Type B pancreatic cell (in vitro differentiated cells): ENCODE measurements at places on chromosomes 16 and 17. TPM values are rescaled to one million over a fixed set of nuclear protein-coding genes. Genes with fewer than 3 reads are reported as not detected.
A peak's percentile ranks its signal among the peaks of the same experiment; 100 is the strongest.

GRCh38 chr17:14308636-14308964, 7.7 kb downstream of the HS3ST3B1 start:
- H3K27me3 ChIP-seq, result peaks cover 55% of the 10 kb centered on the region
- peaks cover 9% of the 10 kb centered on the region for H3K36me3 ChIP-seq
- no peak overlapping the region for H3K27ac ChIP-seq
- DNase-seq, result no peak

DNA sequence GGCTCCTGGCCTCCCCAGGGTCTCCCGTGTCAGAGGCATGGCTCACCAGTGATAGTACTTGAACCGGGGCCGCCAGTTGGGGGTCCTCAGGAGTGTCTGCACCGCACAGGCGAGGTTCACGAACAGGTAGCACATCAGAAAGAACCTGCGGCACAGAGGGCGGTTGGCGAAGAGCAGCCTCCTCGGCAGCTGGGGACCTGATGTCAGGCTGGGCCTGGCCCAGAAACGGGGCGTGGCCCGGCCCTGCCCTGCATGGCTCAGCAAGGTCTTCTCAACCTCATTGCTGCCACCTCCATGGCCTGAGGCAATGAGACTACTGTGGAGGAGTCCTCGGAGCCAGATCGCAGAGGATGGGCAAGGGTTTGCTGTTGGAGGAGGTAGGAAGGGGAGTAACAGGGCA, 4.1 kb upstream of the LCAT start:
- no peak overlapping the region for H3K4me3 ChIP-seq
- H3K36me3 ChIP-seq, result no peaks in the 10 kb centered on the region
- DNase-seq, result no peak

- DNase-seq, result no peak
- peaks cover 46% of the 10 kb centered on the region for H3K27me3 ChIP-seq
Measured at GRCh38 chr16:79595231-79595641, 5.3 kb downstream of the MAF start.

DNA sequence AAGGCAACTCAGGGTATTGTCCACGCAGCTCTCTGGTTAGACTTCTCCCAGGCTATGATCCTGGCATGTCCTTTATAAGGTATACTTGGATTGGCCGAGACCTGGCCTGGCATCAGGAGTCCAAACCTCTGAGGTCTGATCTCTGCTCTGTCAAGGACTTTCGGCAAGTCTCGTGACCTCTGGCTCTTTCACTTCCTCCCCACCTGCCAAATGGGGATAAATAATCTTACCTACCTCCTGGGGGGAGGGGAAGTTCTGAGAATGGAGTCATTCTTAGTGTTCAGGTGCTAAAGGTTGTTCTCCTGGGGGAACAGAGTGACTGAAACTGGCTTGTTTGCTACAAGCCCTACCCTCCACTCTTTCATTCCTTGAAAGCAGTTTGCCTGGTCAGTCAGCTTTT, 7.6 kb downstream of the ATXN1L start:
- peaks cover 21% of the 10 kb centered on the region for H3K36me3 ChIP-seq
- no peaks in the 10 kb centered on the region for H3K4me1 ChIP-seq
- no peak overlapping the region for H3K4me3 ChIP-seq
- no peaks in the 10 kb centered on the region for H3K27me3 ChIP-seq

DNA sequence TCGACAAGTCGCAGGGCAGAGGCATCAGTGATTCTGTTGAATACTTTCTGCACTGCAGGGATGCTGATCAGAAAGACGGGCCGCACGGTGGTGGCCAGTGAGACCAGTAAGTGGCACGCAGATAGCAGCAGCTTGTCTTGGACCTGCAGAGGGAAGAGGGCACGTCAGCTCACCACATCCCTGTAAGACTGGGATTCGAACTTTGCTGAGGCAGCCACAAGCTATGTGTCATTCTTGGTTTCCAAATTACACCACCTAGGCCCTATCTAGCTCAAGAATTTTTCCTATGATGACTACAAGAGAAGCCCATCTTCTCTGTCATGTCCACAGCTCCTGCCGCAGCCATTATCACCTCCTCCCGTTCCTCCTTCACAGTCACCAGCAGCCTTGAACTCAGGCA, 49.4 kb upstream of the GSG1L start:
- no peak for DNase-seq
- H3K4me1 ChIP-seq, result peaks cover under 1% of the 10 kb centered on the region
- no peaks in the 10 kb centered on the region for H3K27me3 ChIP-seq
- H3K27ac ChIP-seq, result no peak overlapping the region
- H3K4me3 ChIP-seq, result no peak overlapping the region

DNA sequence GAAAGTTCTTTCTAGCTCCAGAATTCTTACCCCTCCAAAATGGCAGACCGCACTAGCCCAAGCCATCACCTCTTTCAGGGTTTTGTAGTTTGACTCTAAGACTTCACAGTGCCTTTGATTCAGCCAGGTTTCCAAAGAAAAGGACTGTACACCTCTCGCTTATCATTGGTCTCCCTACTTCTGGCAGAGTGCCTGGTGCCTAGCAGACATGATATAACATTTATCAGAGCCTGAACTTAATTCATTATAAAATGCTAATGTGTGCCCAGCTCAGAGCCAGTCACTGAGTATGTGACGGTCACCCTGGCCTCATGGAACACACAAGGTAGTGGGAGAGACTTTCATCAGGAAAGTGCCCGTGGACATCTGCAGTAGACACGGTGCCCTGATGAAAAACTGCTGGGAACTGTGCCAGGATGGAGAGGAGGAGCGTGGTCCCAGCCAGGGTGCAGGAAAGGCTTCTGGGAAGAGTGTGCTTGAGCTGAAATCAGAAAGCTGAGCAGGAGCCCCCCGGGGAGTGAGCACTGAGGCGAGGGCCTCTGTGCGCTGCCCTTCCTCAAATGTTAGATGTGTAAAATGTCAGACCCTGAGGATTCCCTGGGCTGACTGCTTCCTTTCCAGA, 34.3 kb upstream of the LGALS9 start:
- DNase-seq, result no peak
- no peak overlapping the region for H3K27ac ChIP-seq
- H3K4me3 ChIP-seq, result no peak overlapping the region
- peaks cover 4% of the 10 kb centered on the region for H3K4me1 ChIP-seq

- peak overlapping the region; percentile 41 for H3K4me3 ChIP-seq
- peaks cover 62% of the 10 kb centered on the region for H3K4me1 ChIP-seq
- no peaks in the 10 kb centered on the region for H3K27me3 ChIP-seq
- DNase-seq, result no peak
- H3K36me3 ChIP-seq, result no peaks in the 10 kb centered on the region
Measured at GRCh38 chr17:73342541-73343167, 30.9 kb upstream of the CDC42EP4 start.

DNA sequence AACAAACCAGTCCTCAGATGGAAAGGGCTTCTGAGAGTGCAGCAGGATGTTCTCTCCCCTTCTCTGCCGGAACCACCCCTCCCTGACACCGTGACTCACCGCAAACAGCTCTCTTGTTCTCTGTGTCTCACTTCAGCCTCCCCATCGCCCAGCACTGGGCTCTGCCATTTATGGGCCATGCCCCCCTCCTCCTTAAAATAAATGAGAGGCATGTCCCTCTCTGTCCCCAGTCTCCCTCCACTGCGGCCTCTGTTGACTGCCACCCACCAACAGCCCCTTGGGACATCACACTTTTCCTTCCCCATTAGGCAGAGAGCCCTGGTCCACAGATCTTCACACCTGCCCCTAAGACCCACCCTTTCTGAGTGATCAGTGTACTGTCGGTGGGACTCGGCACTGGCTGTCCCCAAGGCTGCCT, 6.3 kb downstream of the CCDC102A start:
- DNase-seq, result no peak
- no peak overlapping the region for H3K27ac ChIP-seq
- peaks cover 43% of the 10 kb centered on the region for H3K4me1 ChIP-seq

DNA sequence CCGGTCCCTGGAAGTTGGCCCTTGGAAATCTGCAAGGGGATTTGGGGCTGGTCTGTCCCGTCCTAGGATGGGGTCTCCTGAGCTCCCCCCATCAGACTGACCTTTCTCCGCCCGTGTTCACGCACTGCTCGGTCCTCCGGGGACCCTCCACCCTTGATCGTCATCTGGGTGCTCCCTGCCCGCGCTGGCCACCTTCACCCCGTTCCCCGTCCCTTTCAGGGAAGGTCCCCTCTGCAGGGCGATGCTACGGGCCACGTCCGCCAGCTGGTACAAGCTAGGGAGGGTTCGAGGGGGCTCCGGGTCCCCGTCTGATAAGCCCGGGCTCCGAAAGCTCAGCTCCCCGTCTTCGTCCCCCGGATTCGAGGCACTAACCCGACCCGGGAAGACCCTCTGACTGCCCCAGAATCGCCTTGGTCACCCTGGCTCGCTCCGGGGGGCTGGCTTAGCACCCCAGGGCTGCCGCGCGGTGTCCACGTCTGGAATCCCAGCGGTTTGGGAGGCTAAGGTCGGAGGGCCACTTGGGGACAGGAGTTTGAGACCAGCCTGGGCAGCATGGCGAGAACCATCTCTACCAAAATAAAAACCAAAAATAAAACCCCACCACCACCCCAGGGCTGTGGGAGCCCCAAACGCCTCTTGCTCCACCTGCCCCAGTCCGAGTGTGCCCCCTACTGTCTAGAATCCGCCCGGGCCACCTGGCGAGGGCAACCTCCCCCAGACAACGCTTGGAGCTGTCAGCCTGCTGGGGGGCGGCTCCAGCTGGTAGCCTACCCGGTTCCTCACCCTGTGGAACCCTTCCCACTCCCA, 1.1 kb upstream of the SLC43A2 start:
- H3K27me3 ChIP-seq, result peaks cover 45% of the 10 kb centered on the region
- no peaks in the 10 kb centered on the region for H3K36me3 ChIP-seq
- H3K4me3 ChIP-seq, result peak overlapping the region; percentile 88

Gene SKAP1
- 0.43 and 0.79 TPM in 2 replicates for total RNA-seq

Gene PSMB3
- total RNA-seq, result 149 and 152 TPM in 2 replicates

Gene NAT9
- 54.7 and 67.2 TPM in 2 replicates for total RNA-seq

Gene CSH2
- not detected in 2 replicates for total RNA-seq

Gene KCNJ18
- not detected in 2 replicates for total RNA-seq

Gene C17orf107
- total RNA-seq, result 4.4 and 9.3 TPM in 2 replicates

Gene CA5A
- total RNA-seq, result 0.70 TPM in 1 of 2 replicates, not detected in the other

Gene HOXB5
- total RNA-seq, result 10.1 and 20.8 TPM in 2 replicates

Gene MC1R
- total RNA-seq, result 3.6 and 3.8 TPM in 2 replicates
